ENCODE measurements at places on chromosomes 11 and 22.

GRCh38 chr11:75797116-75797515 lies 17.9 kb upstream of the UVRAG start:
- no peak for DNase-seq

GRCh38 chr22:36528341-36528740 lies 625 bp downstream of the EIF3D start:
- DNase-seq, result no peak

DNA sequence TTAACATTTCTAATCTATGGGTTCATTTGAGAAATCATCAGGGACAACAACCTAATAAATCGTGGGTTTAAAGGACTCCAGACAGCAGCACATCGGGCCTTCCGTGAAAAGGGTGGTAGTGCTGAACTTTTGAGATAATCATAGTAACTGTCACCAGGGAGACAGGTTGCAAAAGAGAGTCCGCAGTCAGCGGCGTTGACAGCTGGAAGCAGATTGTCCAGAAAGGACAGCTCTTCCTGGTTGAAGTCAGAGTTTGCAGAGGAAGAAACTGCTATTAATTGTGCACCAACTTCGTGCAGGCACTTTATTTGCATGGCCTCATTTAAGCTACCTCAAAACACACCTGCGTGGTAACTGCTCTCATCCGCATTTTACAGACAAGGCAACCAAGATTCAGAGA lies 20.5 kb upstream of the ISX start:
- no peak for DNase-seq

DNA sequence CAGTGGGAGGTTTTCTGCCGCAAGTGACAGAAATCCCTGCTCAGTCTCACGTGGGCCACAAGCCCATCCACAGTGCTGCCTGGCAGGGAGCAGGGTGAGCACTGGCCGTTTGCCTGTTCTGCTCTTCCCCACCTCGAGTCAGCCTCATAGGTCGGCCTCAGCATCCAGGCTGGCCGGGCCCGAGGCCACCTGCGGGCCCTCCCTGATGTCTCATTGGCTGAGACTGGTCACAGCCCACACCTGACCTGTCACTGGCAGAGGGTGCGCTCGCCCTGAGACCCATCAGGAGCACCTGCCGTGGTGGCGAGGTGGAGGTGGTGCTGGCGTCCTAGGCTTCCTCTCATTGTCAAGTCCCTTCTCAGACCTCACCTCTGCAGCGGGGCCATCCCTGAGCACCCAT lies 72.1 kb downstream of the ELFN2 start:
- no peak for DNase-seq

DNA sequence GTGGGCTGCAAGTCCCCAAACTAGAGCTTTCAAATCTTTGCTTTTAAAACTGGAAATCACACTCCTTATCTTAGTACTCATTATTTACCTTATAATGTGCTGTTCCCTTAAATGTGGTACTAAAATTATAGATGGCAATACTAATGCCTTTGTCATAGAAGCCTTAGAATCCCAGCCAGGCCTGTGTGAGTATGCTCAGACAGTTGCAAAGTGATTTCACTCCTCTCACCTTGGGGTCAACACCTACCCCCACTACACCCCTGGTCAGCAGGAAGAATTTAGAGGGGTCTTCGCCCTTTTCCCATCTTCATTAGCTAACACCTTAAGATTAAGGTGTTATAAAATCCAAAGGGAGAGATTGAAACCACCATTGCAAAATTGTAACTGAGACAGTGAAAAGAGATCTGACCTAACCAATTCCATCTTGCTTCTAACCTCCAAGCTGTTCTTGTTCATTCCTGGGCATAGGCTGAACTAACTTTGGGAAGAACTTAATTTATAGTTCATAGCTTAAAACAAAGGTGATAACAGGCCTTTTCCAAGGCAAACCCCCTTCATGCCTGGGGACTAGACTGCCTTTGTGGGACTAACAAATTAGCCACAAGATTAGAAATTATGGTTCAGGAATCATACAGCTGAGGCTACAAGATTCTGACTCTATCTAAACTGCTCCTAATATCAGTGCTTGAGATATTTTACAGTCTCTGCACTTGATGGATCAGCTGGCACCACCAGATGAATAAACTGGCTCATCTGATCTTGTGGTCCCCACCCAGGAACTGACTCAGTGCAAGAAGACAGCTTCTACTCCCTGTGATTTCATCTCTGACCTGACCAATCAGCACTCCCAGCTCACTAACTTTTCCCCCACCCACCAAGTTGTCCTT lies 10.4 kb upstream of the MRPL17 start:
- DNase-seq, result no peak

GRCh38 chr11:74726547-74727182 lies 4.6 kb downstream of the CHRDL2 start:
- peak; percentile 89 for DNase-seq

- no peak for DNase-seq
These were observed 5.5 kb downstream of the PRSS23 start for GRCh38 chr11:86805873-86806310.

DNA sequence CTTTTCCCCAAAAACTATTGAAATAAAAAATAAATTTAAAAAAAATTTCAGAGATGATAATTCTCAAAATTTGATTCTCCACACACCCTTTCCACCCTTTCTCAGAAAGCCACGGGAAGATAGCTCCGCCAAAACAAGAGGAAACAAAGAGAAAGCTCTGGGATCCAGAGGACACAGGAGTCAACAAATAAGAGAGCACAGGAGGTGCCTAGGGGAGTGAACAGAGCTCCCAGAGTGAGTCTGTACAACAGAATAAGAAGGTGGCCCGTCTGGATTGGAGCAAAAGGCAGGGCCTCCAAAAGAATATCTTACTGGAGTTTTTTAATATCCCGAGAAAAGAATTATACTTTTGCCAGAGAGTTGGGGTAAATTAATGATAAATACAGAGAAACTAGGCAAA lies 96.3 kb upstream of the DRD2 start:
- DNase-seq, result no peak

- no peak for DNase-seq
These were observed 36.7 kb upstream of the LMO2 start for GRCh38 chr11:33928564-33928963.

GRCh38 chr11:131696690-131697089 lies 326.3 kb downstream of the NTM start:
- DNase-seq, result no peak

DNA sequence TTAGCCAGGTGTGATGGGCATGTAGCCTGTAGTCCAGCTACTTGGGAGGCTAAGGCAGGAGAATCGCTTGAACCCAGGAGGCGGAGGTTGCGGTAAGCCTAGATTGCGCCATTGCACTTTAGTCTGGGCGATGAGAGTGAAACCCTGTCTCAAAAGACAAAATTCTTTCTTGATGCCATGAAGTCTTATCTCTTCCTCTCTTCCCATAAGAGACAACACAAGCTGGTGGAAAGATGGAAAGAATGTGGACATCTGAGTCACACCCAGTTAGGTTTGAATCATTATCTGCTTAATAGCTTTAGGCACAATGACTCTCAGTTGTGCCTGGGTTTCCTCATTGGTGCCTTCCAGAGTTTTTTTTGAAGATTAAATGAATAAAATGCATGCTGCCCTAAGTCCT lies 35.3 kb downstream of the KREMEN1 start:
- no peak for DNase-seq

GRCh38 chr22:23790819-23791737 lies 4.3 kb downstream of the SMARCB1 start:
- no peak for DNase-seq

GRCh38 chr11:111819161-111819828 lies 52.1 kb downstream of the ALG9 start:
- no peak for DNase-seq

DNA sequence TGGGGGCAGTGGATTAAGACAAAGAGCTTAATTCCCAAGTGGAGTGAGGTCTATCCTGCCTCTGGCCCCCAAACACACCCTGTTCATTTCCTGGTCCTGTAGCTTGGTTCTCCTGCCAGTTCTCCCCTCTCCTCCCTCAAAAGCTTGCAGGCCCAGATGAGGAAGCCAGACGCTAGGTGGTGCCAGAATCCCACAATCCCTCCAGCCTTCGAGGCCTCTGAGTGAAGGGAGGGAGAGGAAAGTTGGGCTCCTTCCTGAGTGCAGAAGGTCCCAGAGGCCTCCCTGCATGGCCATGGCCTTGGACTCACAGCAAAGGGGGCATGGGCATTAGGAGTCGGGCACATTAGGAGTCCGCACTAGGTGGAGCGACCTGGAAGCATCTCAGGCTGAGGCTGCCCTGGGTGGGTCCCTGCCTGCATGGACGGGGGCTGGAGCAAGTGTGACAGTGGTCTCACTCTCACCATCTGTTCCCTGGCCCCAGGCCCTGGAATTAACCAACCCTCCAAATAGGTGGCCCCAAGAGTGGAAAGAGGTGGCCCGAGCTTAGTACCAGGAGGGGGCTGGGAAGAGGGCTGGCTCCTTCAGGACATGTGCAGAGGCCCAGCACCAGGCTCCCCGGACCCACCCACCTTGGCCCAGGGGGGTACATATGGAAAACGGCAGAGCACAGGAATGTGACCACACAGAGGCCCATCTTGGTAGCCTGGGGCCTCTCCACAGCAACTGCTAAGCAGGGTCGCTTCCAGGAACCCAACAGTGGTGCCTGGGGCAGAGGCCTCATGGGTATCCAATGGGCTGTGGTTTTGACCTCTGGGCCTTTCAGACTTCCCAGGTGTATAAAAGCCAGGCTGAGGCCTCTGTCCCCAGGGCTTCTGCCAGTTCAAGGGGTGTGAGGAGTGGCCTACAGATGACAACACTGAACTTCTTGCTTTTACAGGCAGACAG lies 5.2 kb downstream of the FXYD2 start:
- DNase-seq, result peak; percentile 78

DNA sequence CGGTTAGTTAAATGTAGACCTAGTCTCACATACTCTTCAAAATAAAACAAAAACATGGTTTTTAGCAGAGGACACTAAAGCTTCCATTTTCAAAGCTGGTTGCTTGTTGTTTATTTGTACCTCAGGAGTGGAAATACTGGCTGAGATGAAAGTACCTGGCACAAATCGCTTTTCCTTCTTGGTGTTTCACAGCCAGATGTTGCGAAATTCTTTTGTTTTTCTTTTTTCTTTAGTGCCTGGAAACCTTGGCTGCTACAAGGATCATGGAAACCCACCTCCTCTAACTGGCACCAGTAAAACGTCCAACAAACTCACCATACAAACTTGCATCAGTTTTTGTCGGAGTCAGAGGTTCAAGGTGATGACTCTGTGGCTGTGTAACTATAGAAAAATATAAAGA lies 48.3 kb downstream of the KREMEN1 start:
- DNase-seq, result no peak

All from D341Med (cell line).